ENCODE measurements at places on chromosomes 16 and 17. TPM values are rescaled to one million over a fixed set of nuclear protein-coding genes. Genes with fewer than 3 reads are reported as not detected.

The TBC1D3G gene
- total RNA-seq: not detected

The TTYH2 gene
- 5.2 TPM for total RNA-seq

The SOX8 gene
- 0.16 TPM for total RNA-seq

The PRR11 gene
- 0.52 TPM for total RNA-seq

The CSH1 gene
- total RNA-seq: not detected
